ENCODE measurements at places on chromosomes 7 and 10.

DNA sequence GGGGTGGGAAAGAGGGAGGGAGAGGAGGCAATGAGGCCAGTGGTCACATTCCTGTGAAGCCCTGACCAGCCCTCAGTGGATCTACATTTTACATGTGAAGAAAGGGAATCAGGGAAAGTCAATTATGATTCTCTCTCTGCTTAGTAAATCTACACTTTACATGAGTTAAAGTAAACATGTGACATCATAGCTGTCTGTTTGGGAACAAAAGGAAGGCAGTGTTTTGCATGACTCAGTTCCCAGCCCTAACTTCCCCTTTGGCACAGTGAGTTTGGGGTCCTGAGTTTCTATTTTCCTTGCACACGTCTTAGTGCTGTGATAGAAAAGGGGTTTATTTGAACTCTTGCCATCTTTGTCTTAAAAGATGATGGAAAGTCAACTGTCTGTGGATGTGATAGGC, 615.1 kb downstream of the SDK1 start:
- DNase-seq = no peak

DNA sequence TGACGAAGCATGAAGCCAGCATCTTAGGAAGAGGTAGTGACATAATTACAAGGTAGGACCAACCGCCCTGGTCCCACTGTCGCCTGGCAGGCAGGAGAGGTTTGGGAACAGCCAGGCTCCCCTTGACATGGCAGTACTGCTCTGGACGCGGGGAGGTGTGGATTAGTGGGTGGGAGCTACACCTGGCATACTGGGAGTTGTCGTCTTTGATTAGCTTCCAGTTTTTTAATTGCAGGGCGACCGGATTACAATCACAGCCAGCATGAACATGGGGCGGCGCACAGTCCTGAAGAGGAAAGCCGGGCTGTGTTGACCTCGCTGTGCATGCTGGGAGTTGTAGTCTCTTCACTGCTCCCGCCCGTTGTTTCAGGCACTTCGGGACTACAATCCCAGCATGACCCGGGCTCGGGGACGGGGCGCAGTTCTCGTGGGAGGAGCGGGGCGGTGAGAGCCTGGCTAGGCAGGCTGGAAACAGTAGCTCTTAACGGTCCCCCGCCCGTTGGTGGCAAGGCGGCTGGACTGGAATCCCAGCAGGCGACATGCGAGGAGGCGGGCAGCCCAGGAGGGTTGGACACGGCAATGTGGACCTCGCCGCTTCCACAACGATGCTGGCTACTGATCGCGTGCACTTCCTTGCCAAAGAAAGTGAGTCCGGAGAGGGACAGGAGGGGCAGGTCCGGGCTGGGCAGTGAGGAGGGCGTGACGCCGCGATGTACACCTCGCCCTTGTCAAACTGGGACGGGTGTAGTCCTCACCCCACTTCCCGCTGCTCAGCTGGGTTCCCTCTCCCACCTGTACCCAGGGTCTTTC, 98.0 kb upstream of the ZNF722 start:
- peak; percentile 72 for DNase-seq

GRCh38 chr10:49028639-49029038, 86.7 kb downstream of the VSTM4 start:
- DNase-seq = no peak

DNA sequence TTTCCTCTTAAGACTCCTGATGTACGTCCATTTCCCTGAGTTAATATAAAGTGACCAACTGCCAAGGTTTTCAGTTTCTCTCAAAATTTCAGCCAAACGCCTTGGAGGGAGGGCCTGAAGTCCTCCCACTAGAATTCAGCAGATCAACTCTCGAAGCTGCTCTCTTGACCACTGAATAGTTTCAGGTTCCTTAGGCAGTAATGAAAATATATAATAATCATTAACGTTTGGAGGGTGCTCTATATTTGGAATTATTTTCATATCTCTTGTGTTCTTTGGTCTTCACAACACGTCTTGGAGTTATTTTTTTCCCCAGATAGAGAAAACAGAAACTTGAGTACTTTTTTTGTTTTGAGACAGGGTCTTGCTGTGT, 123.6 kb upstream of the SFMBT2 start:
- DNase-seq = no peak

GRCh38 chr10:70176441-70176840, 6.1 kb upstream of the SAR1A start:
- no peak for DNase-seq

- peak; percentile 36 for DNase-seq
Observed at GRCh38 chr10:43204943-43205671, 61.8 kb downstream of the RASGEF1A start.

- DNase-seq = no peak
Observed at GRCh38 chr10:5595994-5596471, 70.4 kb downstream of the ASB13 start.

DNA sequence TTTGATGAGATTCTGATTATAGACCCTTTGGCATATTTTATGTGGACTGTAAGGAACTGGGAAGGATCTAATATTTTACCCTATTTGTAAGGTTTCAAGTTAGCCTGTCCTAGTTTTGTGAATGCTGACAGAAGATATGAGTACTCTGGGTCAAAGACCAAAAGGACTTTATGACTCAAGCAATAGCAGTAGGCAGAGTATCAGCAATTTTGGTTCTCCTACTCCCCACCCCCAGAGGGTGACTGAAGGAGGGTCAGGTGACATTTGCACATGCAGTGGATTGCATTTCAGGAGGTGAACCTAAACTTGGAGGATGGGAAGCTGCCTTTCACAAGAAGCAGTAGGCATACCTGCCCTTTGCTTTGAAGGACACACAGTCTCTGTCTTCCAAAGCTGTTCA, 84.0 kb upstream of the KLF6 start:
- no peak for DNase-seq

- no peak for DNase-seq
Observed at GRCh38 chr7:23275912-23276311, 23.2 kb upstream of the MALSU1 start.

DNA sequence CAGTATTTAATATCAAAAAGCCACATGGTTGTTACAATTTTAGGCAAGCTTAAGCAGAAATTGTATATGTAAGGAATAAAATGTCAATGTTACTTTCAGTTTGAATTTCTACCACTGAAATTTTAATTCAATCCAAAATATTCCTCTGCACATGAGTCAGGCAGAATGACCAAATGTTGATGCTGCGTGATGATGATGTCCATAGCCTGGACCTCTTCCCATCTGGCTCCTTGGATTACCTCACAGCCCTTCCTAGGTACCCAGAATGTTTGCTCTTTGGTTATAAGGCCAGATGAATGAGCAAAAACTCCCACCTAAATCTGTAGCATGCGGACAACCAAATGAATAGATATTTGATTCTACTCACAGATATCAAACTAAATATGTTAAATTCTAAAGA, 258.3 kb upstream of the IMMP2L start:
- DNase-seq = no peak

DNA sequence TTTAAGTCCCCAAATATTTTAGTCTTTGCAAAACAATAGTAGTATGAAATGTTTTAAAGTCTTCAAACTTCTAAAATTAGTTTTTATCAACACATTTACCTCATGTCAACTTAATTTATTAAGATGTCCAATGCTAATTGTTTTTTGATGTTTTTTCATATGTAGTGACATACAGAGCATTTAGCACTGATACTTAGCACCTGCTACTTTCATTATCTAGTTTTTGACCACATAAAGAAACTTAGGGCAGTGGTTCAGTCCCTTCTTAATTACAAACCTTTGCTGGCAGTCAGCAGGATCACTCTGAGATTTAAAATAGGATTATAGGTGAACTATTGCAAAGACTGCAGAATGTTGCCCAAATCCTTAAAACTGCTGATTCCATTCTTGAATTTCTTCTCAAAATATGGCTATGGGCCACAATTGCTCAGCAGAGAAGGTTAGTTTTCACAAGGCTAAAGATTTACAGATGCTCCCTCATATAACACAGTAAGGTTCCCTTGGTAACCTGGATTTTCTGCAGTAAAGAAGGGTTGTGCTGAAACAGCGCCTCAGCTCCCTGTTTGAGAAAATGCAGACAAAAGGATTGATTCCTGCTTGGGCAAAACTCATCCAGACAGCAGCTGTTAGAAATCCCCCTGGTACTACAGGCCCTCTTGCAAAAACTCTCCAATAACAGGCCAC, 3.4 kb downstream of the GPR85 start:
- DNase-seq = no peak

- no peak for DNase-seq
Observed at GRCh38 chr10:122390679-122391078, 16.2 kb downstream of the PLEKHA1 start.

- no peak for DNase-seq
Observed at GRCh38 chr10:65320236-65321026, 1605.4 kb upstream of the LRRTM3 start.

- no peak for DNase-seq
Observed at GRCh38 chr7:1674161-1675035, 4.3 kb downstream of the ELFN1 start.

GRCh38 chr7:92682903-92683539, 92.8 kb upstream of the FAM133B start:
- DNase-seq = no peak

DNA sequence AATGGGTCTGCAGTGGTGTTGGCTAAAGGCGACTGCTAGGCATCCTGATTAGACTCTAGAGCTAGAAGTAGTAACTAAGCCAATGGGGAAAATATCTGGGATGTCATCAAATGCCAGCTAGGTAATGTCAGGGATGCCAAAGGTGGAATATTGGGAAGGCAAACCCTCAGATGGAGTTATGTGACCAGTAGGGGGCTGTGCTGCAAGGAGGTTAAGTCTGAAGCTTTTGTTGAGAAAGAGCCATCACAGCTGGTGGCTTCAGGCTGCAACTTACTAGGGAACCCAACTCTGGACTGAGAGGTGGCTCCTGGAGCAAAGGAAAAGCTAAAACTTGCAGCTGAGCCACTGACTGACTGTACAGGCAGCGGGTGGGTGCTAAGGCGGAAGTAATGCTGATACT, 576.9 kb upstream of the GHITM start:
- no peak for DNase-seq

- no peak for DNase-seq
Observed at GRCh38 chr7:121198502-121198901, 130.3 kb upstream of the WNT16 start.

- no peak for DNase-seq
Observed at GRCh38 chr10:16986406-16987205, 143.0 kb downstream of the CUBN start.

- no peak for DNase-seq
Observed at GRCh38 chr7:77644774-77645173, 51.5 kb upstream of the RSBN1L start.

DNA sequence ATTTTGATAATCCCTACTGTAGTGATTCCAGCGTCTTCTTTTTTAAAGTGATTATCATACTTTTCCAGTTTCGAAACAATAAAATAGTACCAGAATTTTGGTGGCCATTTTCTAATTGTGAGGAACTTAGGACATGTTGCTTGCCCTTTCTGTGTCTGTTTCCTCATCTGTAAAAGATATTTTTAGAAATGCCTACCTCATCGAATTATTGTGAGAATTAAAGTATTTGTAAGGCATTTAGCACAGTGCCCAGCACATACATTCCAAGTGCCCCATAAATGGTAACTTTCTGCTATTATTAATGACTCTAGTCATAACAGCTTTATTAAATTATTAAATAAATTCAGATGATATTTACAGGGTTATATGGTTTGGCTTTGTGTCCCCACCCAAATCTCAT, 3.7 kb downstream of the CFAP69 start:
- no peak for DNase-seq

GRCh38 chr7:19144661-19145433, at the start of gene FERD3L:
Gene FERD3L (minus strand): TSS chr7:19145421. CDS start chr7:19145362, 59 bp downstream.
- DNase-seq = no peak

GRCh38 chr7:151624246-151624928, 104.7 kb upstream of the RHEB start:
- DNase-seq = no peak

DNA sequence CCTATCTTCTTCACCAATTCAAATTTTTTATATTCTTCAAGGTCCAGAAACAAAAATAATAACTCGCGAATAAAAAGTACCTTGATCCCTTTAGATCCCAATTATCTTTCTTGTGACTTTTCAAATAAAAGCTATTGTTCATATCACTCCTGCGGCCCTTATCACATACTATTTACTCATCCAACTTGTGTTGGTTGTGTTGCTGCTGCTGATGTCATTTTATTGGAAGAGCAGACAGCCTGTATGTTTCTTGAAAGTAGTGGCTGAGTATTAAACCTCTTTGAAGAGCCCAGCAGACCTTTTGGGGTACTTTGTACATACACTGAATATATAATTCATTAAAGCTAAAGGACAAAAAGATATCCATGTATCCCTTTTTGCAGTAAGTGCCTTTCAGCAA, 231.7 kb downstream of the CTNNA3 start:
- DNase-seq = no peak

- no peak for DNase-seq
Observed at GRCh38 chr10:47136866-47137265, 163.1 kb upstream of the GDF10 start.

GRCh38 chr7:39133088-39133487, 155.4 kb downstream of the POU6F2 start:
- no peak for DNase-seq

GRCh38 chr7:74503943-74504342, 50.2 kb downstream of the GTF2IRD1 start:
- no peak for DNase-seq

GRCh38 chr10:31157123-31158010, 125.7 kb upstream of the ZNF438 start:
- no peak for DNase-seq

DNA sequence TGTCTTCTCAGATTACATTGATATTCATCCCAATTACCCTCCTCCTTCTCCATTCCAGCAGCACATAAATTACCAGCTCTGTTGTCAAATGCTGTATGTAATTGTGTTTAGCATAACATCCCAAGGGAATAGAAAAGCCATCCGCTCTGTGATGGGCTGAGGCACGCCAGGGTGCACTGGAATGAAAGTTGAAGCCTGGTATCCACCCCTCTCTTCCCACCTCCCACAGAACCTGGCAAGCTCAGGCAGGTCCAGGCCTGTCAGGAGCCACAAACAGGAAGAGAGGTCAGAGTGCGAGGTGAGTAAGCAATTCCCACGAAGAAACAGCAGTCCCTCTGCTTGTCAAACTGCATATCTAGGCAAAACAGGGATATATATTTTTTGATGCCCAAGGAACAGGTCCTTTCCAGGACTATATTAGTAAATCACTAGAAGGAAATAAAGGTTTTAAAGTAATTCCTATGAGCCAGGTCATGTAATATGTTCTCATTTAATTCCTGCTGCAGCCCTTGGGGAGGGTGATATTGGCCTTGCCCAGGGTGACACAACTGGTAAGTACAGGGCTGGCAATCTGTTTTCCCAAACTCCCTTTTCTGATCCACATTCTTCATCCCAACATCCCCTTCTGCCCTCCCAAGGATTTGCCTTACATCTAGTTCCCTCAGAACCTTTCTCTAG, 155.6 kb upstream of the GHITM start:
- DNase-seq = no peak

GRCh38 chr10:28922127-28922526, 244.8 kb downstream of the BAMBI start:
- DNase-seq = no peak

- no peak for DNase-seq
Observed at GRCh38 chr7:13989126-13989948, at the start of gene ETV1. Gene ETV1 (minus strand): TSS chr7:13989666. CDS start chr7:13989052, 614 bp downstream.

GRCh38 chr10:60384708-60385398, 4.8 kb downstream of the ANK3 start:
- no peak for DNase-seq

GRCh38 chr10:90857635-90858460, at the start of gene HTR7:
Gene HTR7 (minus strand): TSS chr10:90858039. CDS start chr10:90857671, 368 bp downstream.
- DNase-seq = peak; percentile 58

Measured in activated naive CD4-positive, alpha-beta T cell (primary cell).